ENCODE measurements at places on chromosomes 12 and 14.

DNA sequence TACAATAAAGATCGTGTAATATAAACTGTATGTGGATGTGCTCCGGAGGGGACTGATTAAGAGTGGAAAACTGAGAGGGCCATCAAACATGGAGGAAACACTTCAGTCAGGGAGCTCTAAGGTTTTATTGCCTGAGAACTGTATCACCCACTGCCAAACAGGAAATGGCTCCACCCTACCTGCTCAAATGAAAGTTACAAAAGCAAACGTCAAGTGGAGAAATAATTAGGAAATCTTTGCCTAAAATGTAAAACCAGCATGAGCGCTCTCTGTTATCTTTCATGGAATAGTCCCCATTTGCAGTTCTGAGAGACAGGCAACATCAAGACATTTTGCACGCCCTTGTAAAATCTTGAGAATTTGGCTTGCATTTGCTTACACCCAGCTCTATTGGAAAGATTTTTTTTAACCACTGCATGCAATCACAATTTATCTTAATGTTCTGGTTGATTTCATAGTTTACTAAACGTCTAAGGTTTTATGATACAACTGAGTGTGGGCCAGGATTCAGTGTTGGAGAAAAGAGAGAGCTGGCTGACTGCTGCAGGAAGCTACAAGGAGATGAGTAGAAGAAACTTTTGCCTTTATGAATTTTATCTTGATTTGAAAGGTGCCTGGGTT is 344.0 kb upstream of the PRICKLE1 start:
- DNase-seq = no peak

- no peak for DNase-seq
Measured at GRCh38 chr14:20631023-20631879, 10.2 kb downstream of the OR6S1 start.

DNA sequence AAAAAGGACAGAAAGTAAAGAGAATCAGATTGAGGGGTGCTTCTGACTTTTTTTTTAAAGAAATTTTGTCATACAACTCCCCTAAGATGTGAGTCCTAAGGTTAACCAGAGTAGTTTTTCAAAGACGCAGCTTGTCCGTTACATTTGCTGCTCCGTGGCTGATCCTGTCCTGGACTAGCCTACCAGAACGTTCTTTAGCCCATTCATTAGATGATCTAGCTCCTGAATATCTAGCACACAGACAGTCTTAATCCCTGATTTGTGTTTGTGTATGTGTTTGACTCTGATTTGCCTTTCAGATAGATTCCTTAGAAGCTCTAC is 60.3 kb downstream of the SAMD4A start:
- no peak for DNase-seq

GRCh38 chr14:105193916-105194782 is 13.0 kb upstream of the NUDT14 start:
- DNase-seq = peak; percentile 95

All from NCI-H345 (cell line).